ENCODE measurements at places on chromosomes 6 and 20.

GRCh38 chr6:158313989-158314388, 1.7 kb downstream of the TULP4 start:
- no peak for DNase-seq

DNA sequence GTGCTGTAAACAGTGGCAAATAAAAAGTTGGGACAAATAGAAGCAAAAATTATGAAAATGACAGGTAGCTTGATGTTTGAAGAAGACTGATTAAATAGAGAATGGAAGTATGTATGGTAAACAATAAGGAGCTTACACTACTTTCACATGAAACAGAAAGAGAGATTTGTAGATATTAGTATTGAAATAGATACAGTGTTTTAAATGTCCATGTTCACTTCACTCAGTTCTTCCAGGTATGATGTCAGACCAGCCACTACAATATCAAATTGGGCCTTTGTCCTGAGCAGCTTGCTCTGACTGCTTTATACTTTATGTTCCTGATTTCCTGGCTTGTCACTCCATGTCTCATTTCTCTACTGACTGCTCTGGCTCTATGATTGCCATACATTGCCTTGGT, 107.5 kb downstream of the CENPW start:
- DNase-seq, result no peak

- DNase-seq, result no peak
These were observed 17.8 kb downstream of the ARMC12 start for GRCh38 chr6:35754452-35755277.

- DNase-seq, result no peak
These were observed 24.4 kb upstream of the ARID1B start for GRCh38 chr6:156752666-156753301.

- DNase-seq, result no peak
These were observed 18.0 kb upstream of the MAFB start for GRCh38 chr20:40706977-40707582.

DNA sequence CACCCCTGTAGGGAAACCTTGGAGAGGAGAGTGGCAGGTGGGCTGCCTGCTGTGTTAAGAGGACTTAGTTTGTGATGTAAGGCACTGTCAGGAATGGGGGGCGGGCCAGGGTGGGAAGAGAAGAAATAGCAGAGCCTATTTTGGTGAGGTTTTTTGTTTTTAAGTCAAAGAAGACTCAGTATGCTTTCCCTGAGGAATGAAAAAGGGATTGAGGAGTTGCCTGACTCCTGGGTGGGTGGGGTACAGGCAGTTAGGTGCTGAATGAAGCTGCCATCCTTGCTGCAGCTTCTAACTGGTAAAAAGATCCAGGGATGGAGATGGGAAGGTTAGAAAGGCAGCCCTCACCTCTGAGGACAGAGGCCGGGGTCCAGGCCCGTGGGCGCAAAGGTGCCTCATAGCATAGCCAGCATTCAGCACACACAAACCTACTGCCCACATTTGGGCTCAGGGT, 37.9 kb downstream of the PLCG1 start:
- DNase-seq, result no peak

DNA sequence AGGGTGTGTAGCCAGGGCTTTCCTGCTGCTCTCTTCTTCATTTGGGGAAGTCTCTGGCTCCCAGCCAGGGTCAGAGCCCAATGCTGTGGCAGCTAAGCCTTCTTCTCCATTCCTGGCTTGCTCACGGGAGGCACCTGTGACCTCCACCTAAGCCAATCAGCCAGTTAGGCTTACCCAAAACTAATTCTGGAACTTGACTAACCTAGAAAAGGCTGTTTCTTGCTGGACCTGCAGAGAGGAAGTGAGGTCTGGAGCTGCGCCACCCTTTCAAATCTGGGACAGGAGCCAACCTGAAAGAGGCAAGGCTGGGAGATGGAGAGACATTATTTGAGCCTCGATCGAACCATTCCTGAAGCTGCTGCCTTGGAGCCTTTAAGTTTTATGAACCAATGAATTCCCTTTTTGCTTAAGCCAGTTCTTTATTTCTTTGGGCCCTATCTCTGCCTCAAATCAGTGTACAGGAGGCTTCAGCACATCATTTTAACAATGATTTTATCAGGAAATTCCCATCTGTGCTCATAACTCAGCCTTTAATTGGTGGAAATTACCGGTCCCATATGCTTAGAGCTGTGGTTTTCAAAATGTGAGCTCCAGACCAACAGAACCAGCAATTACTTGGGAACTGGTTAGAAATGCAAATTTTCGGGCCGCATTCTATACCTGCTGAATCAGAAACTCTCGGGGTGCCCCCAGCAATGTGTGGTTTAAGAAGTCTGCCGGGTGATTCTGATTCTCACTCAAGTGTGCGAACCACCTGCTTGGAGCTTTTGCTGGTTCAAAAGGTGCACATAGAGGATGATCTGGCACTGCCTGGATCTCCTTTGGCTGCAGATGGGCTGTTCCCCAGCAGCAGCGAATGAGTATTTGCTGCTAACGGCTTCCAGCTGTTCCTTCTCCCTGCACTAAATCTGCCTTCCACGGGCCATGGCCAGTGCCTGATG, 97.4 kb upstream of the RNF24 start:
- DNase-seq, result no peak

DNA sequence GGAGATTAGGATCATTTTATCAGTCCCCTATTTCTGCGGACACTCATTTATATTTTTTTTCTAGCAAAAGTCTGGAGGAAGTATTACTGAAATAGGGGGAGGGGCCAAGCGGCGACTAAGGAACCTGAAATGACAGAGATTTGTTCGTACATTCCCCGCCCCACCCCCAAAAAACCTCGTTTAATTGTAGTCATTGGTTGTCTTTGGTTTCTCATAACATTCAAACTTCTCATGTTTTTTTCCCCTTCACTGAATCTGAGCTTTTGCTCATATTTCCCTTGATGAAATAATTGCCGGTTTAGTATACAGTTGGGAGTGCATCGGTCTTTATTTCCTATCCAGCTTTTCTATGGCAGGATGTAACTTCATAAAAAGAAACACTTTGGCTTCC, 768 bp upstream of the FYN start:
- peak; percentile 54 for DNase-seq

DNA sequence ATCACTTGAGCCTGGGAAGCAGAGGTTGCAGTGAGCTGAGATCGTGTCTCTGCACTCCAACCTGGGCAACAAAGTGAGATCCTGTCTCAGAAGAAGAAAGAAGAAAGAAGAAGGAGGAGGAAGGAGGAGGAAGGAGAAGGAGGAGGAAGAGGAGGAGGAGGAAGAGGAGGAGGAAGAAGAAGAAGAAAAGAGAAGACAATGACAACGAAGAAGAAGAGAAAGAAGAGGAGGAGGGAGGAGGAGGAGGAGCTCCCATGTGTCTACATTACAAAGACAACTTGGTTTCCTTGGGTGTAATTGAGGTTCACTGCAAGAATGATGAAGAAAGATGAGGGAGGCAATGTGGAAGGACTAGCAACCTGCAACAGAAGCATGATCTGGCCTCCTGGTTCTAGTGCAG, 21.3 kb upstream of the CEP85L start:
- no peak for DNase-seq

- DNase-seq, result no peak
These were observed 64.8 kb downstream of the FYN start for GRCh38 chr6:111808493-111808892.

GRCh38 chr6:128981716-128982115, 98.8 kb downstream of the LAMA2 start:
- DNase-seq, result no peak

DNA sequence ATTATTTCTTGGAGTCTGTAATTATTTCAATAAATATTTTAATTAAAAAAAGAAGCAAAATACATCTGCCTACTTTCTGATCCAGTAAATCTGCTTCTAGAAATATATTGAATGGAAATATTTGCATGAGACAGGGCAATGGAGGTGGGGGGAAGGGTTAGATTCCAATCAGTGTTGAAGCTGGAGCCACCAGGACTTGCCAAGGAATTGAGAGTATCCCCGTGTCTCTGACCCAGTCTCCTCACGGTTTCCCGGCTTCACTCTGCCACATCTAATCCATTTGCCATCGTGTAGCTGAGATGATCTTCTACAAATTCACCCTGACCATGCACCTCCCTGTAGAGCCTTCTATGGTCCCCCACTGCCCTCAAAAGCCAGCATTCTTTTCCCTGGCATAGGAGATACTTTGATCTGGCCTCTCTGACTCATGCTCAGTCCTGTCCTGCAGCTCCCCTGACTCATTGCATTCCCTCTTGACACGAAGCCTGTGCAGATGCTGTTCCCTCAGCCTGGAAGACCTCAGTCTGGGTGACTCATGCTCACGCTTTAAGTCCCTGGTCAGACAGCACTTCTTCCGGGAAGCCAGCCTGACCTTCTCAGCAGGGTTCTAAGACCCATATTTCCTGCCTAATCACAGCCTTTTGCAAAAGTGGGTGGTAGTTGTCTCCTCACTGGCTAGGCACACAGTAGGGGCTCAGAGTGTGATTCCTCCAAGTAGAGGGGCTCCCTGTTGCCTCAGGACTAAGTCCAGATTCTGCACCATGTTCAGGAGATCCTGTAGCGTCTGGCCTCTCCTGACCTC, 23.0 kb upstream of the FKBP1A start:
- no peak for DNase-seq

DNA sequence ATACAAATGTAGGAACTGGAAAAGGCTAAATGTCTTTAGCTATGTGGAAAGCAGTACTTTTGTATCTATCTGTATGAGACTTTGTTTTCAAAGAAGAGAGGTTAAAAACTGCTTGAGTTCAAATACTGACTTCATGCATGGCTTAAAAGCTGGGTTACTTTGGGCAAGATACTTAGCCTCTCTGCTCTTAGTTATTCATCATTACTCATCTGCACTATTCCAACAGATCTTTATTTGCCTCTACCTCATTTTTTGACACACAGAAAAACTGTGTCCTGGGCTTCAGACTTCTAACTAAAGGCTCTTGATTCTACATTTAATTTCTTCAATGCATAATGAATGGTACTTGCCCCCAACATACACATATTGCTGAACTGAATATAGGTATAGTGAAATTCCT, 114.8 kb downstream of the DST start:
- no peak for DNase-seq

- DNase-seq, result no peak
These were observed 45.9 kb upstream of the POU5F1 start for GRCh38 chr6:31216208-31216898.

- no peak for DNase-seq
These were observed 9.3 kb upstream of the SGK2 start for GRCh38 chr20:43549416-43550065.

DNA sequence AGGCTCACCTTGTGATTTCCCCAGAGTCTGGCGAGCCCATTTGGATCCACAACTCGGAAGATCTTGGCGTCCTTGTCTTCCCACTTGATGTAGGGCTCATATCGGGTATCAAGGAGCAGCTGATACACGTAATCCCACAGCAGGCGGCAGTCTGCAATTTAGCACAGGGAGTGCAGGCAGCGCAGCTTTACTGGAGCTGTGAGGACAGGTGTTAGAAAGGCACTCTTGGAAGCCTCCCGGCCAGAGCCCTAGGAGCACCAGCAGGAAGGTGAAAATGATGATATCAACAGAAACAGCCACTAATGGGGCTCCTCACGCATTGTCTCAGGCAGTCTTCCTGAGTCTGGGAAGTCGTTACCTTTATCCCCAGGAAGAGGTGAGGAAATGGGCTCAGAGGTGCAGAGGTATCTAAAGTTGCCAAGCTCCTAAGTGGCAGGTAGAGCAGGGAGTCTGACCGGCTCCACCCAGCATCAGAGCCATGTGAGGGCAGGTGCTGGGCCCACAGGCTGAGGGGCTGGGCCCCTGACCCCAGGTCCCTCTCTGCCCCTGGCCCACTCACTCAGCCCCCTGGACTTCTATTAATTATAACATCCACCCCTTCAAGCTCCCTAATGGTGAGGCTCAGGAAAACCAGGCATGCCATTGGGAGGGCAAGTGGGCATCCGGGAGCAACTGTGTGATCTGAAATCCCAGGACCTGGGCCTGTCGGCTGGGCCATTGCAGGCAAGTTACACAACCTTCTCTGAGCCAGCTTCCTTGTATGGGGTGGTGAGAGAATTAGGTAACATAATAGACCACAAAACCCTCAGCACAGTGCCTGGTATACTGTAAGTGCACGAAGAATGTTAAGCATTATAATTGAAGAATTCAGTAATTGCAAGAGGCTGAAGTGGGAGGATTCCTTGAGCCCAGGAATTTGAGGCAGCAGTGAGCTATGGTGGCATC, 18.3 kb downstream of the ETV7 start:
- DNase-seq, result no peak

GRCh38 chr6:134123666-134124208, 71.3 kb upstream of the SLC2A12 start:
- no peak for DNase-seq

- DNase-seq, result no peak
These were observed 359.8 kb downstream of the ZFAND3 start for GRCh38 chr6:38179300-38179699.

- no peak for DNase-seq
These were observed 56.0 kb upstream of the TAB2 start for GRCh38 chr6:149261364-149262040.

- no peak for DNase-seq
These were observed 44.5 kb downstream of the PXDC1 start for GRCh38 chr6:3707024-3707423.

All from activated naive CD4-positive, alpha-beta T cell (primary cell).